ENCODE measurements at places on chromosomes 6 and 20.
A peak's percentile ranks its signal among the peaks of the same experiment; 100 is the strongest.

- no peak for DNase-seq
These were observed 146.2 kb downstream of the TBXT start for GRCh38 chr6:166021429-166021828.

GRCh38 chr6:33926451-33926850 lies 122.6 kb upstream of the MLN start:
- no peak for DNase-seq

DNA sequence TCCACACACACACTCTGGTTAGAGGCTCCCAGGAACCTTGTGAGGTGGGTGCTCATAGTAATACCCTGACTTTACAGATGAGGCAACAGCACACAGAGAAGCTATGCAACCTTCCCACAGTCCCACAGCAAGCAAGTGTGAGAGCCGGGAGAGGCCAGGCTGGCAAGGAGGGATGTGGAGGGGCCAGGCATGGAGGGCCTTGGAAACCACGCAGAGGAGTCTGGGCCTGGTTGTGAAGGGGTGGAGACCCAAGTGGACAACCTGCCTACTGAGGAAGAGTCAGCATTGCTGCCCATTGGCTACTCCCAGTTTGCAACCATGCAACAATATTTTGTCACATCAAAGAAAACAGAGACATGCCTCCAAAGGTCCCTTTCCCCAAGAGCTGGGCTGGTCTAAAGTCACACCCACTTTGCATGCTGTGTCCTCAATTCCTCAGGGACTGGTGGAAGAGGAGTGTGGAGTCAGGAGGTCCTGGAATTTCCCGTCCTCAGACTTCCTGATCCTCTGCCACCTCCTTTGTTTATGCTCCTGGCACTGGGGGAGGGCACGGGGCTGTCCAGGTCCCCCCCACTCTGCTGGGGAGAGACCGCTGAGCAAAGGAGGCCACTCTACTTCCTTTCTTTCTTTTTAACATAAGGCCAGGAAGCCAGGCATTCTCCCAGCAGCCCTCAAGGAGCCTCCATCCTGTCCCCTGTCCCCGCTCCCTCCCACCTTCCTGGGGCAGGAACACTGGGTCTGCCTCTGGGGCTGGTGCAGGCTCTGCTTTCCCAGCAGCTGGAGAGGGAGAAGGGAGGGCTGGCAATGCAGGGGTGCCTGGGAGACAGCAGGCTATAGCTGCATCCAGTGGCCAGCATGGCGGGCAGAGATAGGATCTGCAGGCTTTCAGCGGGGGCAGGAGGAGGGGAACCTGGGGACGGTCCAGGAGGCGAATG lies 68.3 kb downstream of the NOL4L start:
- no peak for DNase-seq

- no peak for DNase-seq
These were observed 788 bp downstream of the TRIM40 start for GRCh38 chr6:30136570-30137286.

DNA sequence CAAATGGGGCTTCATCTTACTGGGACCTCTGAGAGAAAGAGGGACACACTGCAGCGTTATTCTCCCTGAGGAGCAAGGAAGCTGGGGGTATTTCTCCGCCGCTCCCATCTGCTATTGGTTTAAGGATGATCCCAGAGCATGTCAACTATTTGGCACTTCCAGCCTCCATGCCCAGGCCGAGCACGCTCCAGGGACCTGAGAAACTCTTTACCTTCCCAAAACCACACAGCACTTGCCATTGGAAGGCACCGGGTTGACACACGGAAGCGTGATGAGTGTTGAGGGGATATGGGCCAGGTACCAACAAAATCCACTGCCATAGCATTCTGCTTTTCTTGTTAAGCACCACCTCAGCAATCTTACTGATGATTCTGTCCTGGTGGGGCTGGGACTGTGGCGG lies 92.4 kb upstream of the SLC24A3 start:
- no peak for DNase-seq

DNA sequence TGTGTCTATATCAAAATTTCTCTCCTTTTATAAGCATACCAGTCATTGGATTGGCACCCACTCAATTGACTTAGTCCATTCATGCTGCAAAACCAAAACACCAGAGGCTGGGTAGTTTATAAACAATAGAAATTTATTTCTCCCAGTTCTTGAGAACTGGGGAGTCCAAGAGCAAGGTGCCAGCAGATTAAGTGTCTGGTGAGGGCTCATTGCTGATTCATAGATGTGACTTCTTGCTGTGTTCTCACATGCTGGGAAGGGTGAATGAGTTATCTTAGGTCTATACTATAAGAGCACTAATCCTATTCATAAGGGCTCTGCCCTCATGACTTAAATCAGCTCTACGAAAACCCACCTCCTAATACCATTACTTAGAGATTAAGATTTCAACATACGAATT lies 501.4 kb downstream of the EPM2A start:
- DNase-seq = no peak

GRCh38 chr6:151241853-151242252 lies 2.1 kb downstream of the AKAP12 start:
- DNase-seq = peak; percentile 47

- no peak for DNase-seq
These were observed 110.5 kb downstream of the B3GAT2 start for GRCh38 chr6:70846207-70846835.

DNA sequence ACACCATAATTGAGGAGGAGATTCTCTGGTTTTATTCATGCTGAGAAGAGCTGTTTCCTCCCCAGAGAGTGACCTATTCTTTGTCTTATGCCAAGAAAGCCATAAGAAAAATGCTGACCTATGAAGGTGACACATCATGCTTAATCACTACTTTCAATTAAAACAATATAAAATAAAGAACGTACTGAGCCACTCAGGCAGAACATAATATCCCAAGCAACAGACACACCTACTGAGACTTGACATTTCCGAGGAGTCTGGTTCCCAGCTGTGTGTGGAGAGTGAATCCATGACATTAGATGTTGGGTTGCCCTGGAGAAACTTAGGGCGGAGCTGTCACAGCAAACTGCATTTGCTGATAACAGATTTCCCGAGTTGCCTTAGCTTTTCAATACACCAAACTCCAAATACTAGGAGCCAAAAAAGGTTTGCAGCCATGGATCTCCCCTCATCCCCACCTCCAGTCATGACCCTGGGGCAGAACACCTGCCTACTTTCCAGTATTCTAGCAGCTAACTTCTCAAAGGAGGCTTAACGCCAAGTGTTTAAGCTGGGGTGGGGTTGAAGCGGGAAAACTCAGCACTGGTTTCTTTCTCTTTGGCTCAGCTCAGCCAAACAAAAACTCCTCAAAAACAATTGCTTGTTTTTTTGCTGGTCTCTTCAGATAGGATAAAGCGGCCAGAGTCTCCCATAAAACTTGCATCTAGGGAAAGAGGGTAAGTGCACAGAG lies 92.2 kb downstream of the BACH2 start:
- no peak for DNase-seq

GRCh38 chr6:43916924-43917877 lies 147.2 kb downstream of the VEGFA start:
- no peak for DNase-seq

- DNase-seq = no peak
These were observed 5.3 kb downstream of the SLC22A2 start for GRCh38 chr6:160253292-160253691.

- DNase-seq = peak; percentile 92
These were observed 14.9 kb downstream of the NT5E start for GRCh38 chr6:85464722-85465150.

DNA sequence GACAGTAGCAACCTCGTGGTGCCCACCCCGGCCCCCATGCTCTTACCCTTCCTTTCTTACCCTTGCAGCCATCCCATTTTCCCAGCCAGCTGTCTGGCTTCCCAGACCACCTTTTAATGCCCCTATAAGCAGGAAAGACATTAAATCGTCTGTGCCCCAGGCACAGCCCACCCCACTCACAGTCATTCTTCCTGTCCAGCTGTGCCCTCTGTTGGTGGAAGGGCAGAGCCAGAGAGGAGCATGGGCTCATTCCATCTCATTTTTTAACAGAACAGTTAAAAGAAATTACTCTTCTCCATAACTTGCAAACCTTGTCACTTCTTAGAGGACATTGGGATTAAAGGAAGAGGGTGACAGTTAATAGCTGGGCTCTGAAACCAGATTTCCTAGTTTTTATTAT lies 240.5 kb downstream of the NRN1 start:
- DNase-seq = no peak

DNA sequence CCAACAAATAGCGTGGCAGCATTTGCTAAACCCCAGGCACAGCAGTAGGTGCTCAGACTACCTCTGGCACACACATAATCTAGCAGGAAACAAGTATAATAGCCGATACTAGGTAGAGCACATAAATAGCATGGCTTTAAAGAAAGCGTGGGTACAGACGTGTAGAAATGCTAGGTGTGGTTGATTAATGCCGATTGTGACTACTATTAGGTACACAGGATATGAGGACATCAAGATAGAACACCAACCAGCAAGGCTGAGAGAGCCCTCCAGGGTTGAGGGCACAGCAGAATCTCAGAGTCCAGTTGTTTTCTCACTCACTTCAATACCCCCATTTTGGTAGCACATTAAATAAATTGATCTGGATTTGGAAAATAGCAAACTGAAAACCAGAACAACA lies 100.5 kb downstream of the PKHD1 start:
- no peak for DNase-seq

- no peak for DNase-seq
These were observed 21.7 kb downstream of the UCKL1 start for GRCh38 chr20:63934271-63935068.

- DNase-seq = no peak
These were observed 344.0 kb downstream of the PLCB1 start for GRCh38 chr20:8476021-8476420.

GRCh38 chr20:2874456-2874855 lies 1.2 kb downstream of the PTPRA start:
- peak; percentile 12 for DNase-seq

- DNase-seq = peak; percentile 96
These were observed 1.8 kb downstream of the GTPBP2 start for GRCh38 chr6:43627008-43627825.

DNA sequence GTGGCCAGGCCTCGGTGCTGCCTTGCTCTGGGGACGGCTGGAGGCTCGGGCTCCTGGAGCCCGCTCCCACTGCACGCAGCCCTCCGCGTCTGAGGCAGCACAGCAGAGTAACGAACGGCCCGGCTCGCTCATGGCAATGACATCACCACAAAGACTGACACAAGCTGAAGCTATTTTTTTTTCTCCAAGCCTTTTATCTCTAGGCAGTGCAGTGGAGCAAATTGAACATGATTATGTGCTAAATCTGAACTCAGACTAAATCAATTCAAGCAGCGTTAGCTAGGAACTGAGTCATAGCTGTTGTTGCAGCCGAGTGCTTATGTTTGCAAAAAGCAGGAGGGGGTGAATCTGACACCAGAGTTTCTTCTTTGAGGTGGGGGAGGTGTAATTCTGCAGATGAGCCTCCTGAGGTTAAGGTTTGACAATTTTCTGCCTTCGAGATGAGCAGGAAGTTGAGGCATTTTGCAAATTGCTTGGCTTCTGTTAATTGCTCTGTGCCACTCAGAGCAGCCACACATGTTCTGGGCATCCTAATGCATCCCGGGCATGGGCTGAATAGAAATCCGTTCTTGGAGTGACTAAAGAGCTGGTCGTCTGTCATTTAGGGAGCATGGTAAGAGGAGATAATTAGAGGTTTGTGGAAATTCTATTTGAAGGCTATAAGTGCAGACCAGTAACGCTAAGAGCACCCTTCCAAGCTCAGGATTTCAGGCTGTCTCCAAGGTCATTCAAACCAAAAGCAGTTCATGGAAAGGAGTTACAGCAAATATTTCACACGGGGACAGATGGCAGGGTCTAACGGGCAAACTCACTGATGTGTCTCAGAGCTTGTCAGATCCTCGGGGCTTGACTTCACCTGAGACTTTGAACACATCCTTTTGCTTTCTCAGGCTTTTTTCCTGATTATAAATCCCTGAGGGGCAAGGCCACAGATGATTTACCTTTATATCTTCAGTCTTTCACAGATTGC lies 155.1 kb upstream of the ENPP5 start:
- DNase-seq = peak; percentile 68

DNA sequence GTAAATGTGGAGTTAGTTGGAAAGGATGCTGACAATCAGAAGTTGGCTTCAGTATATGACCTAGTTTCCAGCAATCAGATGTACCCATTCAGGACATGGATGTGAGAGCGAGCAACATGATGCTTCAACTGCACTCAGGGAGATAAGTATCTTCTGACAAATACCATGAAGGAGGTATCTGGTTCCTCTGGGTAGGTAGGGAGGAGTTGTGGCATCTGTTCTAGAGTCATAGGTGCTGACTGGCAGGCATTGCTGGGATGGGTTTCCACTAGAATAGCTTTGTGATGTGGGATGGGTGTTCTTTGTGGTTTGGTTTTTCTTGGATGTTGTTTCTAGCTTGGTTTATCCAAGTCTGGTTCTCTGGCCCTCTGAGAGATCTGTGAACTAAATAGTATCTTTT lies 3.9 kb upstream of the REV3L start:
- DNase-seq = no peak

DNA sequence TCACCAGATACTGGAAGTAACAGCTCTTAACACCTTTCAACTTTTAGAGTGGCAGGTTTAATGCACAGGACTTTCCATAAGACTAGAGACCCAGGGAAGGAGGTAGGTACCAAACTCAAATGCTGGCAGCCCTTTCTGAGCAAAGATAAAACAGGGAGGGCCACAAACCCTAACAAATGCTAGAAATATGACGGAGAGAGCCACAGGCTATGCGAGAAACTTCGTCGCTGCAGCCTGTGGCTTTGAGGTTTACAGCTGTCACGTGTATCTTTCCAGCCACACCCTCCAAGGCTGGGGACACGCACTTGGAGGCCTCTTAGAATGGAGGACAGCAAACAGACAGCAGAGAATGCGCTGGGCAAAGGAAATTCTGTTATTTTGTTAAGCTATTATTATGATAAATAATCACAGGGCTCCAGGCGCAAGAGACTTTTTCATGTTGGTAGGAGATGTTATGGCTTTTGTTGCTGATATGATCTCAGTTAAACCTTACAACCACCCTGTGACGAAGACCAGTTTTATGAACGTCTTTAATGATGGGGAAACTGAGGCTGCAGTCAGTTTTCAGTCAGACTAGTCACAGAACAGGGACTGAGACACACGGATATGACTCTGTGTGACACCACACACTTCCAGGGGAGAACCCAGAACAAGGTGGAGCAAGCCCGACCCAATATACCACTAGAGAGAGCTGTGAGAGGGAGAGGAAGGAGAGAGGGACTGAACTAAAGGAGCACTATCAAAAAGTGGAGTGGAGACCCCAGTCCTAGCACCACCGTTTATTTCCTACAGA lies 2.0 kb downstream of the TRAM2 start:
- no peak for DNase-seq
